ENCODE measurements at places on chromosomes 6 and 20. TPM values are rescaled to one million over a fixed set of nuclear protein-coding genes. Genes with fewer than 3 reads are reported as not detected.
A peak's percentile ranks its signal among the peaks of the same experiment; 100 is the strongest.

- no peak for DNase-seq
- no peaks in the 10 kb centered on the region for H3K27me3 ChIP-seq
- peaks cover 12% of the 10 kb centered on the region for H3K4me1 ChIP-seq
- no peak overlapping the region for H3K4me3 ChIP-seq
Measured at GRCh38 chr20:18144541-18145099, 7.0 kb downstream of the KAT14 start.

ENPP1 gene
- 2.9 TPM for total RNA-seq

DNA sequence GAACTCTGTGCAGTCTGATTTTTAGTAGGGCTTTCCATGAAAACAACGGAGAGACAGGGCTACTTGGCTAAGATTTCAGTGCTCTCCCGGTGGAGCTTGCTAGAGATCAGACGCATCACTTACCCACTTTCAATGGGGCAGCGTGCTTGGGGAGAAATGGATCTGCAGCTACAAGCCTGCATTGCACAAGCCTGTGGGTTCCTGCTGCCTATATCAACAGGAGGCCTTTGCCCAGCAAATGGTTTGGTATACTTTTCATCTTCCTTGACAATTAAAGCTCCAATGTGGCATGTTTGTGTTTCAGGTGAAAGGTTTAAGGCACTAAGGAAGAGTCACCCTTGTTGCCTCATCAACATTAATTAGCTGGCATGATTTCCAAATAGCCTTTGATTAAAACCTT lies 136.0 kb upstream of the FOXQ1 start:
- H3K27me3 ChIP-seq = peaks cover 46% of the 10 kb centered on the region
- no peak overlapping the region for H3K4me3 ChIP-seq
- DNase-seq = no peak
- no peak overlapping the region for H3K27ac ChIP-seq

CYP24A1 gene
- total RNA-seq = not detected

PLA2G7 gene
- 0.16 TPM for total RNA-seq

GRCh38 chr6:19356692-19357091 lies 480.5 kb upstream of the ID4 start:
- no peaks in the 10 kb centered on the region for H3K4me1 ChIP-seq
- no peak overlapping the region for H3K4me3 ChIP-seq
- no peaks in the 10 kb centered on the region for H3K36me3 ChIP-seq
- no peaks in the 10 kb centered on the region for H3K27me3 ChIP-seq
- DNase-seq = no peak

MATN4 gene
- not detected for total RNA-seq

DNA sequence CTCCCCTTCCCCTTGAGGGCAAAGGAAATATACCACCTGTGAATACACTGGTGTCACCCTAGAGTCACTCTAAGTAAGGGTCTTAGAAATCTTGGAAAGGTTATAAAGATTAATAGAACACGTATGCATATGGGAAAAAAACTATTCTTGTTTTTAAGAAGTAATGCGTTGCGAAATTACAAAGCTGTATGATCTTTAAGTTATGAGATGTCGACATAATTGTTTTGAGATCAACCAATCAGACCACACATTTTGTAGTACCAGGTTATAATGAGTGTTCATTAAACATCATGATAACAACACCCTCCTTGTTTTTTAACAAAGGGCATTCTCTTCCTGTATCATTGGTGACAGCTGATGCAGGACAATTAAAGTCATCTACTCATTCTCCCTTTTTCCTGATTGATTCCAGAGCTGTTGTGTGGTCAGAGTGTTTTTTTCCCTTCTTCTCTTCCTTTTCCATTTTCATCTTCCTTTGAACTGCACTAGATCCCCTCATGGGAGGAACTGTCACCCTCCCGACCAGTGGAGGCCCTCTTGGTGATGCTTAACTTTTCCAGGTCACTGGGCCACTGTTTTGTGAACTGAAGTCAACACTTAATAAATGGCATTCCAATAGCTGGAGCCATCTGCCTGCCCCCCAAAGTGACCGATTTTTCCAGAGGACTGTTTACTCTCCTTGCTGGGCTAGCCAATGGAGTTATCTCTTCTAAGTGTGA lies 37.0 kb downstream of the PRDM1 start:
- H3K27me3 ChIP-seq = peaks cover 25% of the 10 kb centered on the region
- H3K4me1 ChIP-seq = no peaks in the 10 kb centered on the region
- H3K36me3 ChIP-seq = no peaks in the 10 kb centered on the region
- no peak overlapping the region for H3K27ac ChIP-seq

FBXO5 gene
- 1.6 TPM for total RNA-seq

DNA sequence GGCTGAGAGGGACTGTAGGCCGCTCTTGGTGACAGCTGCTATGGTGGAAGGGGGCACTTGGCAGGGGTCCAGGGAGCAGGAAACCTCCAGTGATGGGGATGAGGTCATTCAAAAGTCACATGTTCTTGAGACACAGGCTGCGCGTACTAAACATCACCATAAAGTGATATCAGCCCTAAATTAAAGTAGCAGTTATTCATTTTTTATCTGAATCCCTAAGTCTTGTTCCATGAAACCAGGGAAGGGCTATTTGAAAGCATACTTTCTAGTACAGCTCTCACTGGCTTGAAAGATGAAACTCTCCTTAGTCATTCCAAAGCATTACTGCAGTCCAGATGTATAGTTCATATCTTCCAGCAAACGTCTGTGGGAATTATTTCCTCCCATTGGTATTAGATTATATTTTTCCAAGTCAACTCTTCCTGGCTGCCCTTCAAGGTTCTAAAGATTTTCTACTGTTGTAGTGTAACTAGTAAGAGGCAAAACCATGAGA lies 373.1 kb downstream of the CD109 start:
- H3K36me3 ChIP-seq = no peaks in the 10 kb centered on the region
- H3K27me3 ChIP-seq = no peaks in the 10 kb centered on the region
- H3K27ac ChIP-seq = no peak overlapping the region
- H3K4me3 ChIP-seq = no peak overlapping the region

VWA7 gene
- 14.7 TPM for total RNA-seq

DNA sequence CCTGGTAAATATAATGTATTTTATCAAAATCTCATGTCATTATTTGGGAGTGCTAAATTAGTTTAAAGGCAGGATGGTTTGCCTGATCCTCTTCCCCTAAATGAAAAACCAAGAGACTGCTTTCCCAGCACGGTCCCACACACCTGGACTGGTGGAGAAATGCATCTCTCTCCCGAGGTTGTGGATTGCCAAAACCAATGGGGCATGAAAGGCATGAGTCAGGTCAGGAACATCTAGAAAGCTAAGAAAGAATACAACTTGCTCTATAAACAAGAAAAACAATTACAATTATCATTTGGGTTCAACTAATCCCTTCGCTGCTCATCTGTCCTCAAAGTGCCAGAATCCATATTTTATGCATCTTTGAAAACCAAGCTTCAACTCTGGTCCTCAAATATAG lies 308.3 kb upstream of the IRAK1BP1 start:
- no peak overlapping the region for H3K4me3 ChIP-seq
- H3K36me3 ChIP-seq = no peaks in the 10 kb centered on the region
- H3K27me3 ChIP-seq = no peaks in the 10 kb centered on the region
- H3K27ac ChIP-seq = no peak overlapping the region
- H3K4me1 ChIP-seq = no peaks in the 10 kb centered on the region

DNA sequence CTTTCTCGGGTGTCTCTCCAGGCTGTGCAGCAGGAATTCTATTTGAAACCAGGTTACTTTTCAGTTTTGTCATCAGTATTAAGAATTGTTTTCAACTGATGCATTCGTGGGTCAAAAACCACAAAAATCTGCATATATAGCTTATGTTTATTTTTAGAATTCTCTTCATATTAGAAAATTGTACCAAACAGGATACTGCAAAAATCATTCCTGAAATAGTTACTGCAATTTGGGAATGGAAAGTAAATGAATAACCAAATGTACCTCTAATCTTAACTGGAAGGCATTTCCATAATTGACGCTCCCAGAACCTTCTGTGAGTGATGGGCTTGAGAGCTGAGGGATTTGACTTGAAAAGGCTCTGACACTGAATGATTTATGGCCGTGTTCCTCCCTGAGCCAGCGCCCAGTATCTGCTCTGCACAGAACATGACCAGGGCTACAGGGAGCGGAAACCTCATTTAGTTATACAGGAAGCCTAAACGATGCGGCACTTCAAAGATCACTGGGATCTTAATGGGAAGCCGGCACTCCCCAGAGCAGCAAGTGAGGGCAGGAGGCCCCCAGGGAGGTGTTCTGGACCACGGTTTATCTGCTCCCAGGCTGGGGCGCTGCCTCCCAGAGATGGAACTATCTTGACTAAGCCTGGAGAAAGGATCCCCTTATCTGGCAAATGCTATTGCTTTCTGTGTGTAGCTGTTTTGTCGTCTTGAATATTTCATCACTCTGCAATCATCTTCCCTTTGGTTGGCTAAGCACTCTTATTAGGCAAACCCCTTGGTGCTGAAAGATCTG lies 446.0 kb downstream of the QKI start:
- H3K4me3 ChIP-seq = peak overlapping the region; percentile 43
- H3K27ac ChIP-seq = no peak overlapping the region
- H3K4me1 ChIP-seq = peaks cover 15% of the 10 kb centered on the region
- no peaks in the 10 kb centered on the region for H3K36me3 ChIP-seq

GRCh38 chr6:14025160-14025559 lies 92.4 kb upstream of the CD83 start:
- no peak for DNase-seq
- no peak overlapping the region for H3K4me3 ChIP-seq
- peaks cover 3% of the 10 kb centered on the region for H3K4me1 ChIP-seq
- no peak overlapping the region for H3K27ac ChIP-seq
- no peaks in the 10 kb centered on the region for H3K36me3 ChIP-seq
- H3K27me3 ChIP-seq = peaks cover 16% of the 10 kb centered on the region

DNA sequence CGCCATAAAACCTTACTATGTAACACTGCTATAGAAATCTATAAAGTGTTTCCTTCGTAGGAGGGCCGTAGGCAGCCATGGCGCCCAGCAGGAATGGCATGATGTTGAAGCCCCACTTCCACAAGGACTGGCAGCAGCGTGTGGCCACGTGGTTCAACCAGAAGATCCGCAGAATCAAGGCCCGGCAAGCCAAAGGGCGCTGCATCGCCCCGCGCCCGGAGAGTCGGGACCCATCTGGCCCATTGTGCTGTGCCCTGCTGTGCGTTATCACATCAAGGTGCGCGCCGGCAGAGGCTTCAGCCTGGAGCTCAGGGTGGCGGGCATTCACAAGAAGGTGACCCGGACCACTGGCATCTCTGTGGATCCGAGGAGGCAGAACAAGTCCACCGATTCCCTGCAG lies 62.4 kb downstream of the TRIM27 start:
- peaks cover 20% of the 10 kb centered on the region for H3K27me3 ChIP-seq
- DNase-seq = no peak
- no peak overlapping the region for H3K4me3 ChIP-seq
- no peak overlapping the region for H3K27ac ChIP-seq
- peaks cover 18% of the 10 kb centered on the region for H3K4me1 ChIP-seq

TMEM244 gene
- not detected for total RNA-seq

GNAS-AS1 gene
- total RNA-seq = 0.25 TPM

- no peak overlapping the region for H3K27ac ChIP-seq
- no peaks in the 10 kb centered on the region for H3K4me1 ChIP-seq
- no peak overlapping the region for H3K4me3 ChIP-seq
- H3K36me3 ChIP-seq = no peaks in the 10 kb centered on the region
- no peak for DNase-seq
- H3K27me3 ChIP-seq = no peaks in the 10 kb centered on the region
Measured at GRCh38 chr6:72049376-72049775, 163.0 kb downstream of the RIMS1 start.

OOEP gene
- not detected for total RNA-seq

Measured in left ventricle myocardium inferior (tissue), 1 donor.